MV-4-11 (cell line): ENCODE measurements at places on chromosomes 11 and 22.

DNA sequence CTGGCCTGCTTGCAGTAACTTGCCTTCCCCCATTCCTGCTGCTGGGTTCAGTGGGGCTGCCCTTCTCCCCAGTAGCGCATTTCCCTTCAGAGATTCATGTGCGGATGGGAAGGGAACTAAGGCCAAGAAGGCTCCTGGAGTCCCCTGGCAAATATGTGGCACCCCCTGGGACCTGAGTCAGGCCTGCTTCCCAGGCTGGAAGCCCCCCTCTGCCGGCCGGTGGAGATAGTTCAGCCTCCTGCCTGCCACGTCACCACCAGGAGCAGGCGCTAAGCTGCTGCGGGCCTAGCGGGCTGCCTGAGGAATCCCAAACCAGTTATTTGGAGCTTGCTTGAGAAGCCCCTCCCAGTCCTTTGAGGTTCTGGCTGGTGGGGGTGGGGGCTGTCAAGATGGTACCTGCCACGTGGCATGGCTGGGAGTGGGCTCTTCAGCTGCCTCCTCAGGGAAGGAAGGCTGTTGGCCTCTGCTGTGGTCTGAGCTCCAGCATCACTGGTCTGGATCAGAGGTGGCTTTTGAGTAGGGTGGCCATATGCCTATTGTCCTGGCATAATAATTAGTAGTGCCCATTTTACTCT, 2.0 kb downstream of the SERPINH1 start:
- no peak for DNase-seq

DNA sequence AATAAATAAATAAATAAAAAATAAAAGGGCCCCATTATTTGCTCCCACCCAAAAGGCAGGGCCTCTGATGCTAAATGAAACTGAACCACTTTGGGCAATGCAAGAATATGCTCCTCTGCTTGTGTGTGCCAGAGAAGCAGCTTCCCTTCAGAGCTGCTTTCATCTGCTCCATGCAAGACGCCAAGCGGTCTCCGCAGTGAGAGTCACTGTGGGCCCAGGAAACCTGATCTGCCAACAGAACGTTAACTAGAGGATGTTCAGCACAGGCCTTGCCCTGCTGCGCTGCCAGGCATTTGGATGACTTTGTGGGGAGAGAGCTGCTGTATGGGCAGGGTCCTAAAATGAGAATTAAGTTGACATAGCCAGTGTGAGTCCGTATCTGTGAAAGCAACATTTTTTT, 43.7 kb upstream of the APOA1 start:
- no peak for DNase-seq

DNA sequence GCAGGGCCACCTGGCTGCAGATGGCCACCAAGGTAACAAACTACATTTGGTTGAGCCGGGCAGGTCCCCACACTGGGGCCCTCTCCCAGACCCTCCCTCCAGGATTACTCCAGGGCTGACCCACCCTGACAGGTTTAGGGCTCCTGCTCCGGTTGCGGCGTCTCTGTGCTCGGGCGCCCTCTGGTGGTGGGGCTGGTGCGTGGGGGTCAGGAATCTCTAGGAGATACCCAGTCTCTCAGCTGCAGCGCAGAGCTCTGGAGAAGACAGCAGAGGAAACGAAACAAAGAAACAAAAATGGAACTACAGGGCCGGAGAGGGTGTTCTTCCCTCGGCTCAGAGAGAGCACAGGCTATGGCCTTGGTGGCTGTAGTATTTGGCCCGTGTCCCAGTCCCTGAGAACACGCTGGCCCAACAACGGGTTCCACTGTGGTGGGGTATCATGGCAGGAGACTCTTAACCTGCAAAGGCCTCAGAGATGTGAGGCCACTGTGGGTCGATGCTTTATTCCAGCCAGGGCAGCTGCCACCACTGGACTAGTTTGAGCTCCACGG, 2.4 kb downstream of the C11orf96 start:
- DNase-seq = peak; percentile 84

GRCh38 chr11:78019808-78020207, 3.3 kb downstream of the KCTD14 start:
- no peak for DNase-seq

DNA sequence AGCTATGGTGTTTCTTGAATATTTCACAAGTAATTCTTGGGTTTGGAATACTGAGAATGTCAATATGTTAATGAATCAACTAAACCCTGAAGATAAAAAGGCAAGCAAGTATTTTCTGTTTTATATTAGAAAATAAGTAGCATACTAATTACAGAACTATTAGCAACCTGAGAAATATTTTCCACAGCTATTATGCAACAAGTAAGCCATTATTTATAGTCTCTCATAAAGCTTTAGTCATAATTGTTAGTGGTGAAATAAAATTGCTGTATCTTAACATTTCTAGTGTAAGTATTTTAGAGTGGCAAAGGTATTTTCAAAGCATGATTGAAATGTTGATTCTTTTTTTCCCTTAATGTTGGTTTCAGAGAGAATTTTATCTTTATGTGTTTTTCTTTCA, 53.3 kb downstream of the FAR1 start:
- no peak for DNase-seq

DNA sequence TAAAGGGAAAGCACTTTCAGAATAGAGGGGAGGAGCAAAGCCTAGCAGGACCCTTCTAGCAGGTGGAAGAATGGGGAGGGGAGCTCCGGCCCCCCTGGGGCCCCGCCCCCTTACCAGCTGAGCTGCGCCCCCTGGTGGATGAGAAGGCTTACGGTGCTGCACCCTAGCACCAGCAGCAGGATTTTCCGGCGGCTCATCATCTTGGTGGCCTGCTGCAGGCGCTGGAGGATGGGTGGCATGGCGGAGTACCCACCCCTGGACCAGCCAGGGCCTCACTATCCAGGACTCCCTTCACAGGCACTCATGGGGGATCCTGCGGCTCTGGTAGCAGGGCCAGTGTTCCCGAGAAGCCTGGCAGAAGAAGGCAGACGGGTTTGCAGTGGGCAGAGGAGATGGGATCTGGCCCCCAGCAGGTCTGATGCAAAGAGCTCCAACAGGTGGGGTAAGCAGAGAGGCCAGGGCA, 3.8 kb downstream of the GAL3ST3 start:
- DNase-seq = peak; percentile 36

DNA sequence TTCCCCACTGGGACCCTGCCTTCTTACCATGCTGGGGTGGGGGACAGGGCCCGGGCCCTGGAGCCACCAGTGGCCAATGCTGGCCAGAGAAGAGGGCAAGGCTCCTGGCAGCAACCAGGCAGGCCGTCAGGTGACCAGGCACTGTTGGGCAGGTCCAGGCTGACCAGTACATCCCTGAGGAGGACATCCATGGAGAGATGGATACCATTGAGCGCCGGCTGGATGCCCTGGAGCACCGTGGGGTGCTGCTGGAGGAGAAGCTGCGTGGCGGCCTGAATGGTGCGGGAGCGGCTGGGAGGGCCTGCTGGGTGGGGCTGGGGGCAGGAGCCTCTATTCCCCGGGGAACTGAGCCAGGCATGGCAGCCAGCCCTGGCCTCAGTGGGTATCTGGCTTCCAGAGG, 21.0 kb downstream of the C22orf23 start:
- DNase-seq = no peak

DNA sequence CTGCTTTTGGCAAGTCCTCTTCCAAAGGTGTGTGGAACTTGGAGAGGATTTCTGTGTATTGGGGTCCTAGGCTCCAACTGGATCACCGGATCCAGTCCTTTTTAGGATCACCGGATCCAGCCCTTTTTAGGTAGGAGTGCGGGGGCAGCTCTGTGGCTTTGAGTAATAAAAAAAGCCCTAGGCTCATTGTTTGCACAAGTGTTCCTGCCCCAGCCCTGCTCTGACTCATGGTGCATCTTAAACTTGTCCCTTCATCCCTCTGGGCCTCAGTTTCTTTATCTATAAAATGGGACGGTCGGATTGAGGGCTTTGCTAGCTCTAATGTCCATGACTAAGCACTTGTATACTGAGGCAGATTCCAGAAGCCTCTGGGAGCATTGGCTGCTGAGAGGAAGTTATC, 22.7 kb upstream of the CD44 start:
- DNase-seq = peak; percentile 10

DNA sequence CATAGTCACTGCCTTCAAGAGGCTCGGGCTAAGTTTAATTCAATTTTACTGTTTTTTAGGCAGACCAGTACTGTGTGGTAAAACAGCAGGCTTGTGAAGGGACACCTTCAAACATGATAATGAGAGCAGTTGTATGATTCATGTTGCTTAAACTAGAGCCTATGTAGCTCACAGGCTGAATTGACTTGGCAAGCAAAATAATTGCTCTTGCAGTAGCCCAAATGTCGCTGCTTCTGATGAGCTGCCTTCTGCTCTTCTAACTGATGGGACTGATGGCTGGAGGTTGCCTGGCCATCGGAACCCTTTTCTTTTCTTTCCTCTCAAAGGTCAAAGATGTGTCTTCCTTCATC, 137.6 kb downstream of the MAML2 start:
- no peak for DNase-seq

DNA sequence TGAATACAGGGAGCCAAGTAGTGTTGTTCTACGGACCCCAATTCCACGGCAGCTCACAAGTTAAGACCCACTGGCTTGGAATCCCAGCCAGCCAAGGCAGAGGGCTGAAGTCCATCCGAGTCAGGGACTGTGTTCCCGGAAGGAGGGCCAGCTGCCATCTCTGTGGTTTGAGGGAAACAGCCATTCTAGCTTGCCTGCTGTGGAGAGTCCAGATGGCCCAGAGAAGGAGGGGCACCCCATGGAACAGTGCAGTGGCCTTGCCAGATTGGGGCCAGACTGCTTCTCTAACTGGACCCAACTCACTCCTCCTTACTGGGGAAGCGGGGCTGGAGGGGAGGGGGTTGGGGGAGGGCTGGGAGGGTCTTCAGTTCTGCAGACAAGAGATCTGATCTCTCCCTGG, 156.4 kb downstream of the FAM181B start:
- DNase-seq = no peak

GRCh38 chr11:82680252-82680651, 53.4 kb downstream of the FAM181B start:
- no peak for DNase-seq

DNA sequence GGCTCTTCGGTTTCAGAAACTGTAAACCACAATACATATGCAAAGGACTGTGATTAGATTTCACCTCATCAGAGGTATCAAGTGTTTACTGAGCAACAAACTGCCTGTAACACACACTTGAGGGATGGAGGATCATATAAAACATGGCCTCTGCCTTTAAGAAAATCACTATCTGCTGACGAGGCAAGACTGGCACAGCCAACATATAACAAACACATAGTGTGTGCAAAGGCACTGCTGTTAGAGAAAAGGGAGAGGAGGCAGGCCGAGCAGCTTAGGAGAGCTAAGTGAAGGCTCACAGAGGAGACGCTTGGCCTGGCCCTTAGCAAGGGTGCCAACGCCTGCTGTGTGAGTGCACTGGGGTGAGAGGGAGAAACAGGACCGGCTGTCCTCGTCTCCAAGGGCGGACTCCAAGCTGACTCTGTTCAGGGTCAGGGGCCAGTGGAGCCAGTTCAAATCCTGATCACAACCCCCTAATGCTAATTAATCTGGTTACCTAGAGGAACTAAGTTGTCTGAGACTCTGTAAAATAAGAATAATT, 48.2 kb downstream of the LRFN4 start:
- DNase-seq = no peak

DNA sequence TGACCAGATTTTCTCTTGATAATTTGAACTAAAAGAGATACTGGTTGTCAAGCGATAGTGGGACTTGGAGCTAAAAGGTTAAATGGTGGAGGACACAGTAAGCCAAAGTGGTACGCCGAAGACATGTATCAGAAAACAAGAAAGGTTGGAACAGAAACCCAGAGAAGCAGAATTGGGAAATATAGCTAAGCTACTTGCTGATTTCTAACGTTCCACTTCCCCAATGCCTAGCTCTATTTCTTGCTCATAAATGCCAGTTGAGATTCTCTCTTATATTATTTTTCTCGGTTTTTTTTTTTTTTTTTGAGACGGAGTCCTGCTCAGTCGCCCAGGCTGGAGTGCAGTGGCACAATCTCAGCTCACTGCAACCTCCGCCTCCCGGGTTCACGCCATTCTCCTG, 12.7 kb downstream of the TMEM41B start:
- DNase-seq = peak; percentile 88

DNA sequence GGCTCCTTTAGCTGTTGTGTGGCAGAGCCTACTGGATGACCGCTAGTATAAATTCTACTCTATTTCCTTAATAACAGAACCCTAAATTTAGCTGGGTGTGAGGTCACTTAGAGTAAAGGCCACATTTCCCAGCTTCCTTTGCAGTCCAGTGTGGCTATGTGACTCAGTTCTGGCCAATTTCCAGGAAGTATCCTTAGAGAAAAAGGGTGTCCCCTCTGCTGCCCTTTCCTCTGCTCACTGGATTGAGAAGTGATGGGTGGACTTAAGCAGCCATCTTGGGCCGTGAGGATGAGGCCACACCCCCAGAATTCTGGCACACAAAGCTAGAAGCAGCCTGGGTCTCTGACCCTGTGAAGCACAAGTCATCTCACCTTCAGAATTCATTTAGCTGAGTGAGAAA, 11.7 kb upstream of the RASD2 start:
- DNase-seq = no peak

DNA sequence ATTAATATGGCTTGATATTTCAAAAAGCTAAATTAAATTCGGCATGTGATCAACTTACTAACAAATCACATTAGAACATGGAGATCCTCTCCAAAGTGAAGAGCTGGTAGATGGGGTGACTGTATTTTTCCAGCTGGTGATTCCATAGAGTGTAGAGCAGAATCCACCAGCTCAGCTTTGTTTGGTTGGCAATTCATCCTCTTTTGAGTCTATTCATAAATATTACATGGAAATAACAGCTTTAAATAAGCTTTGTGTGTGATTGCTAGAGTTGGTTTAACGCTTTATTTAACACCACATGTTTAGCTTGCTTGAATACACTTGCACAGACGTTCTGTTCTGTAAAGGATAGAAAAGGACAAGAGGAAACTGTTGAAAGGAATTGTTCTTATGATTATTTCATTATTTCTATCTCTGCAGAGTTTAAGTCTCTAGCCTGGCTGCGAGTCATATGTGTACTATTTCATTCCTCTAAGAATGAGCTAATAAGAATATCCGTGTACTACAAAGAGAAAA, 738.3 kb upstream of the KIRREL3 start:
- DNase-seq = no peak
